NCI-H1105 treated with DMSO at 0.1 percent for 48 hours (cell line): ENCODE measurements at places on chromosomes 2 and 18.

DNA sequence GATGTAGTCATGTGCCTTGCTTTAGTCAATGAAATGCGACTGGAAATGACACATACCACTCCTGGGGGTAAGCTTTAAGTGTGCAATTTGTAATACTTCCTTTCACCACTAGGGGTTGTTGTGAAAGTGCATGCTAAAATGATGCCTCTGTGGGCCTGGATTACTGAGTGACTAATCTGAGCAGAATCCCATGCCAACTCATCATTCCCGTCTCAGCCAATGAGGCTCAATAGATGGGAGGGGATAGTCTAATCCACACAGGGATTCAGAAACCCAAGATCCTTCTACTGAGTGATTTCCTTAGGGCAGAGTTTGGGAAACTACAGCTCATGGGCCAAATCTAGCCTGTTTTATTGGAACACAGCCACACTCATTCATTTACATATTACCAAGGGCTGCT is 54.0 kb downstream of the HRH4 start:
- no peak for DNase-seq

DNA sequence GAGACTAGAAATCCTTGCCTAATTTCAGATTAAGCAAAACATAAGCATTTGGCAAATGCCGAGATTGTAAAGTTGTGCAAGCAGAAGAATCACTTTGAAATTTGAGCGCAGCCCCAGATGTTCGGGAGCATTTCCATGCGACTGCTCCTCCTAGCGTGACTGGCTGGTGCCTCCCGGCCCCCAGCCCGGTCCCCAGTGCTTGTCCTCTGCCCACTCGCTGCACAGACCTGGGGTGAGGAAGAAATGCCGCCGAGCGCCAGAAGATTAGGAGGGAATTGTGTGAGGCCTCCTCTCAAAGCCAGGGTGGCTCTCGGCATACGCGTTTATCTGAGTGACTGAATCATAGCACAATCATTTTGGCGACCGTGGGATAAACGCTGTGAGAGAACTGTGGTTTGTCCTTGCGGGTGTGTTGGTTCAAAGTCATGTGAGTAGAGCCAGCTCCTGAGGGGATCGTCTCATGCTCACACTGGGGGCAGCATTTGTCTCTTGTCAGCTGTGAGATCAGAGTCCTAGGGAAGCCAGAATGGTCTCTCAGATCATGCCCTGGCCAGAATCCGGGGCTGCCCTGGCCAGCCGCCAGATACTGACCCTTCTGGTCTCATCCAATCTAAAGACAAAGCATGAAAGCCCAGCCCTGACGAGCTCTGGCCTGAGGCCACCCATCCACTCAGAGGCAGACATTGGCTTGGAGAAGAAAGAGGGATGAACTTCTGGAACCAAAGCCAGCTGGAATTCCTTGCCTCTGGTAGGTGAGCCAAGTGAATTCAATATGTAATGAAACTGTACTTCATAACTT is 189.3 kb downstream of the SH3RF3 start:
- no peak for DNase-seq

DNA sequence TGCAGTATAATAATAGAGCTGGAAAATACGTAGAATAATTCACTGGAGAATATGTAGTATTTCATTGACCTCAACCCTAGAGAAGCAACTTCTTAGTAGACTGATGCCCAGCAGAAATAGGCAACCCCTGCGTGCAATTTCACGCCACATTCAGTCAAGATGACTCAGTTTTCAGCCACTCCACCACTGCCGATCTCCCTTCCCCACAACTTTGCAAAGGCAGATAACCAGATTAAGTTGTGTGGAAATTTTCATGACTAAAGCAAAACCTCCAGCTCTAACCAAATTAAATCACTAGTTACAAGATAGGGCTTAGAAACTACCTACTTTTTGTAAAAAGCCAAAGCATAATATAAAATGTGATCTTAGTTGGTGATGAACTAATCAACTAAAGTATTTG is 63.3 kb upstream of the STK17B start:
- no peak for DNase-seq

DNA sequence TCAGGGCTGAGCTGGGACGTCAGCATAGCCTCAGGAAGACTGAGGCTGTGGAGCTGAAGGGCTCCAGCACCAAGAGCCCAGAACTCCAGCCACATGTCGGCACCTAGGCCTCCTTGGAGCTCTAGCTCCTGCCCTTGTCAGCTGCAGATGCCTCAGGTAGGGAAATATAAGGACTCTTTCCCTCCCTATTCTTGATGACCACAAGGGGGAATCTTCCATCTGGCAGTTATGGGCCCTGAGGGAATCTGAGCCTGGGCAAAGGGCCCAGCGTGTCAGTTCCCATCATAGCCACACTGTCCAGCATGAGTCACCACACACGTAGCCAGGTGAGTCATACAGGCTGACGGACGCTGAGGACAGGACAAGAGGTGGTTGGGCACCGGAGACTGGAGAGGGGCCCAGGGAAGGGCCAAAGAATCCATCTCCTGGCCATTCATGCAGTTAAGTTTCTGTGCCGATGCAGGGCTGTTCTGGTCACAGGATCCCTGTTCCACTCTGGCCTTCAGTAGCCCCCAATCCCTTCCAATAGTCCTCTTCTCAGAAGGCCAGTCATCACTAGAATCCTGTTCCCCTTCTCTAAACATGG is 1.8 kb downstream of the MPV17 start:
- no peak for DNase-seq

- DNase-seq: no peak
Observed at GRCh38 chr2:7133521-7133920, 216.3 kb downstream of the RNF144A start.

DNA sequence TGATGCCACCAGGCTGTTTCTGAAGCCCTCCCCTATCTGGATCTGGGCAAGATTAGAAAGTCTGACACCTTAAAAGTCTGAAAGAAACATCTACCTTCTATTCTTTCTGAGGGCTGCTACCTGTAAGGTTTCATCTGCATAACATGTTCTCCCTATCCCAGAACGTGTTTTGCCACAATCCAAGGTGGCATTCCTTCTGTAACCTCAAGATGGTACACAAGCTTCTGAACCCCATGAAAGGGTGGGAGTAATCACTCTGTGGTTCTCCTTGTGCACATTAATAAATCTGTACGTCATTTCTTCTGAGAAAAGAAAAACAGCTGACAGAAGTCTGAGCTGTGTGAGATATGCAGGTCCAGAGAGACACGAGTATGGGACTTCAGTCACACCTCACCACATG is 41.8 kb upstream of the MSH6 start:
- DNase-seq: no peak

DNA sequence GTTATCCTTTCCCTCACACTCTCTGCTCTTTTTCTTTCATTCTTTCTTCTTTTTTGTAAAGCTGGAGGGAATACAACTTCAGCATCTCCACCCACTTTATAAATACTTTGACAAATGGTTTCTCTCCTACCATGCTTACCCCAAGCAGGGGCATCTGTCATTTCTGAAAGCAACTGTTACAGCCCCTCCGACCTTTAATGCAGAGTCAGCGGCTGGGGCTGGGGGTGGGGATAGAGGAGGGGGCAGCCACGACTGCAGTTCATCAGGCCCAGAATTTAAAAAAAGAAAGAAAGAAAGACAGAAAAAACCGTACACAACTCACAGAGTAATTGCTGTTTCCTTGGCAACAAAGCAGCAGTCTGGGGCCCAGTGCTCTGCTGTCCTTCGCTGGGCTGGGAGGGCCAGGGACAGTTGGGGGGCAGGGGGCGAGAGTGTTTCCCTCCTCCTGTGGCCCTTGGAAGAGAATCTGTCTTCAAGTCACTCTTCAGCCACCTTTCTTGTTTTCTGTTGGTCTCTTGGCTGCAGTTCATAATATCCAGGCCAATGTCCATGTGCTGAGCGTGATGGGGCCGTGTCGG is 53.8 kb downstream of the CELF4 start:
- no peak for DNase-seq

GRCh38 chr2:21657445-21657844 is 533.7 kb downstream of the TDRD15 start:
- no peak for DNase-seq

GRCh38 chr2:203451689-203452088 is 83.4 kb downstream of the RAPH1 start:
- DNase-seq: no peak

DNA sequence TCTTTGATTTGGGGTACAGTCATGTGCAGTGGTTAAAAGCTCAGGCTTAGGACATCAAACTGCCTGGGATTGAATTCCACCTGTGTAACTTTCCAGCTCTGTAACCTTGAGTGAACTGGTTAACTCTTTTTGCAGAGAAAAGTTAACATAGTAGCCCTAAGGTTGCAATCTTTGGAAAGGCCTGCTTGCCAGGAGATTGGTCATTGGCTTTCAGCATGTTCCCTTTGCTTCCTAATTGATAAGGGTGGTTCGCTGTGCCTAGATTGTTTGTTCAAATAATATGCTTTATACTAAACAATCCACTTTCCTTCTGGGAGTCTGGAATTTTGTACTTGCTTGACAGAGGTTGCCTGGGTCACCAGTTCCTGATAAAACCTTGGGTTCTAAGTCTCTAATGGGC is 86.8 kb downstream of the PIK3C3 start:
- DNase-seq: no peak

DNA sequence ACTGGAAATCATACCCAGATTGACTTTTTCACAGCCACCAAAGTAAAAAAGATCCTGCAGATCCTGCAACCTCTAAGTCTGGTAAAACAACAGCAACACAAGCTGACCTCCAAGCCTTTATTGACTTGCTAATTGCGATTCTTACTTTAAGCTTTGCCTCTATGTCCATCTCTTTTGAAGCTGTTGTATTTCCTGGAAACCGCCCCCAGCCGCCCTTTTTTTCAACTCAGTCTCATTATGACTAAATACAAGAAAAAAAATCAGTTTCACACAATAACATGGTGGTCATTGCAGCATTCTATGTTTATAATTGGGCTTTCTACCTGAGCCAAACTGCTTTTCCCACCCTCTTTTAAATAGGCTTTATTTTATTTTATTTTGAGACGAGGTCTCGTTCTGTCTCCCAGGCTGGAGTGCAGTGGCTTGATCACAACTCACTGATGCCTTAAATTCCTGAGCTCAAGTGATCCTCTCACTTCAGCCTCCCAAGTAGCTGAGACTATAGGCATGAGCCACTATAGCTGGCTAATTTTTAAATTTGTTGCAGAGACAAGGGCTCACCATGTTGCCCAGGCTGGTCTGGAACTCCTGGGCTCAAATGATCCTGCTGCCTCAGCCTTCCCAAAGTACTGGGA is 76.2 kb downstream of the MOGAT1 start:
- DNase-seq: no peak

GRCh38 chr18:28408528-28408927 is 231.6 kb upstream of the CDH2 start:
- DNase-seq: no peak

- no peak for DNase-seq
Observed at GRCh38 chr18:34838669-34839068, 128.6 kb downstream of the DTNA start.

DNA sequence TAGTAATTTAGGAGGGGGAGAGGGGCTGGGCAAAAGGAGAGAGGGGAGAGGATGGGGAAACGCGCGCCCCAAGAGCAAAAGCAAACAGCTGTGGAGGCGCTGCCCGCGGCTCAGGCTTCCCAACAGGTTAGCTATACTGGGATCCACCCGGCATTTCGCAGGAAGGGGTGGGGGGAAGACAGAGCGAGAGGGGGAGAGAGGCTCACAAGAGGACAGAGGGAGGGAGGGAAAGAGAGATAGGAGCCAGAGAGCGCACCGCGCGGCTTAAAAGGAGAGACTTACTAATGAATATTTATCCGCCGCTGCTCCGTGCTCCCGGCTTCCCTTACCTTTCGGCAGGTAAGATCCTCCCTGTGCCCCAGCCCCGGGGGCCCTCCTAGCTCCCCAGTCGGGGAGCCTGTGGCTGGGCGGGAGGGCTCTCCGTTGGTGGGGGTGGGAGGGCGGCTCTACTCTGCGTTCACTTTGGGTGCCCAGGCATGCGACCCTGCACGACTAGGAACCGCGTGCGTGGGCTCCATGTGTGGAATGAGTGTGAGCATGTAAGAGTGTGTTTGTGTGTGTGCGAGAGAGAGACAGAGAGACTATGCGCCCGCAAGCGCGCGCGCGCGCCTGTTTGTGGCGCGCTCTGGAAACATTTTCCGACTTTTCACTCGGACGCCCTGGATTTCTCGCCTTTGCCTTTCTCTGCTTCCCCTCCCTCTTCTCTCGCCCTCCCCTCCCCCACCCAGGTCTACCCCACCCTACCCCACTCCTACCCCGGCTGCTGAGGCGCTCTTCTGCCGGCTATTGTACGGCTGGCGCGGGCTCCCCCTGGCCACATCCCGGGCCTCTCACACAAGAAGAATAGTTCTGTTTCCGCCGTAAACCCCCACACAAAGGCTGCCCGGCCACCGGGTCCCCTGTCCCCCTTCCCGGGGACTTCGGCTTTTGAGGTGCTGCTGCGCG is 7.2 kb upstream of the SIX3 start:
- peak; percentile 35 for DNase-seq

GRCh38 chr2:210287301-210287700 is 27.7 kb downstream of the MYL1 start:
- DNase-seq: no peak

DNA sequence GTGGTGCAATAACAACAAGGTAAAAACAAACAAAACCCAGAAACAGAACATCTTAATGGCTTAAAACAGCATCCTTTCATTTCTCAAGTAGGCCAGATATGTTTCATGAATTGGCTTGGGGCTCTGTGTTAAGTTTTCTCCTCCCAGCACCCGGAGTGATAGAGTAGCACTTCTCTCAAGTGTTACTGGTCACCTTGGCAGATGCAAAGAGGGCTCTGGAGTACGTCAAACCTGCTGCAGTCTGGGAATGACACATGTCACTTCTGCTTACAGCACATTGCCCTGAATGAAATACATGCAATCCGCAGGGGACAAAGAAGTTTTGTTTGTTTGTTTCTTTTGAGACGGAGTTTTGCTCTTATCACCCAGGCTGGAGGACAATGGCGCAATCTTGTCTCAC is 639.3 kb downstream of the CNTNAP5 start:
- DNase-seq: no peak

DNA sequence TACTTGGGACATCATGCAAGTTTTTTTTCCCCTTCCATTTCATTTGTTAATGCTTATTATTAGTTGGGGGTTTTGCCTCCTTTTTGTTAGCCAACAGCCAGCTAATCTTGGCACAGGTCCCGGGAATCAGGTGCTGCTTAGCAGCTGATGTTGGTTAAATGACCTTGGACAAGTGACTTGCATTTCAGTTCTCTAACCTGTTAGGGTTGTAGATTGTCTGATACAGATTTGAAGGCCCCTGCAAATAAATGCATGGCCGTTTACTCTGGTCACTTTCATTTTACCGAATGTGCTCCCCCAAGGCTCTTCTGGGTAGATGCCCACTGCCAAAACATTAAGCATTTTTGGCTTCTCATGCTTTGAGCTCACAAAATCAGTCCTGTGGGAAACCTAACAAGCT is 120.9 kb downstream of the SPTBN1 start:
- peak; percentile 93 for DNase-seq

DNA sequence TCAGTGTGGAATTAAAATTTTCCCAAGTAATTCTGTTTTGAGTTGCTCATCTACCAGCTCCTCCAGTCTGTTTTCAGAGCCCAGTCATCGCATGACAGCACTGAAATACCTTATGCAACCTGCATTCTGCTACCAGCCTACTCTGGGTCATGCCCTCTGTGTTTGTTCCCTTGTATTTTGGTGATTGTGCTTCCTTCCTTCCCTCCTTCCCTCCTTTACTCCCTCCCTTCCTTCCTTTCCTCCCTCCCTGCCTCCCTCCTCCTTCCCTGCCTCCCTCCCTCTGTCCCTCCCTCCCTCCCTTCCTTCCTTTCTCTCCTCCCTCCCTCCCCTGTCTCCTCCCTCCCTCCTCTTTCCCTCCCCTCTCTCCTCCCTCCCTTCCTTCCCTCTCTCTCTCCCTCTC is 289.6 kb downstream of the CDH2 start:
- DNase-seq: no peak
